GM18507 (cell line): ENCODE measurements at places on chromosomes 5 and 9.

DNA sequence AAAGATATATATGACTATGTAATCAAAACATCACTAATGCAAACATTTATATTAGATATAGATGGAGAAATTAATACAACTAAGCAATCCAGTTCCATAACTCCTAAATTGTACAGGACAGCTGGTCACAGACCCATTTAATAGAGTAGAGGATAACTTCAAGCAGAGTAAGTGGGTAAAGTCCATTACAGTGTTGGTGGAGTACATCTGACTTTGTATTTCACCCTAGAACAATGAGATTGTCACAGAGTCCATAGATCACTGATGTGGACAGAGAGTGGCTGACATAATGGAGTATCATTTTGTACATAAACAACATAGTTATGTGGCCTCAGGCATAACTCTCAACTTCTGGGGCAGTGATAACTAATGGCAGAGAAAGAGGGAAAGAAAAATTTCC lies 267.8 kb upstream of the KLF9 start:
- no peak for DNase-seq

DNA sequence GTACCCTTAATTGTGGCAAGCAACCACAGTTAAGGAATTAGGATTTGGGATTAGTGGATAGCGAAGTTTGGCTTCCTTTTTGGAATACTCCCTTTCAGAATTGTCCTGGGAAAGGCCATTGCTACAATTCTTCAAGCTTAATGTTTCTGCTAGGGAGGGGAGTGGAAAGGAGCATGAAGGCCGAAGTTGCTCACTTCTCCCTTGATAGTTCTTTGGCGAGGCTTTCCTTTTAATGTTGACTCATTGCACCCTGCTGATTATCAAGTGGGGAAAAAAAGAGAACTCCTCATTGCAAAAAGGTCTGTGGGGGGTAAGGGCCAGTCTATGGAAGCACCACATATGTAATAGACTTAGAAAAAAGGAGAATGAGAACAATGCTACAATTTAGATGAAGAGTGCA lies 30.7 kb downstream of the GRIN3A start:
- no peak for DNase-seq

GRCh38 chr9:469672-470551 lies 255.2 kb downstream of the DOCK8 start:
- peak; percentile 81 for DNase-seq

- no peak for DNase-seq
Measured at GRCh38 chr5:109250533-109251329, 159.0 kb downstream of the PJA2 start.

DNA sequence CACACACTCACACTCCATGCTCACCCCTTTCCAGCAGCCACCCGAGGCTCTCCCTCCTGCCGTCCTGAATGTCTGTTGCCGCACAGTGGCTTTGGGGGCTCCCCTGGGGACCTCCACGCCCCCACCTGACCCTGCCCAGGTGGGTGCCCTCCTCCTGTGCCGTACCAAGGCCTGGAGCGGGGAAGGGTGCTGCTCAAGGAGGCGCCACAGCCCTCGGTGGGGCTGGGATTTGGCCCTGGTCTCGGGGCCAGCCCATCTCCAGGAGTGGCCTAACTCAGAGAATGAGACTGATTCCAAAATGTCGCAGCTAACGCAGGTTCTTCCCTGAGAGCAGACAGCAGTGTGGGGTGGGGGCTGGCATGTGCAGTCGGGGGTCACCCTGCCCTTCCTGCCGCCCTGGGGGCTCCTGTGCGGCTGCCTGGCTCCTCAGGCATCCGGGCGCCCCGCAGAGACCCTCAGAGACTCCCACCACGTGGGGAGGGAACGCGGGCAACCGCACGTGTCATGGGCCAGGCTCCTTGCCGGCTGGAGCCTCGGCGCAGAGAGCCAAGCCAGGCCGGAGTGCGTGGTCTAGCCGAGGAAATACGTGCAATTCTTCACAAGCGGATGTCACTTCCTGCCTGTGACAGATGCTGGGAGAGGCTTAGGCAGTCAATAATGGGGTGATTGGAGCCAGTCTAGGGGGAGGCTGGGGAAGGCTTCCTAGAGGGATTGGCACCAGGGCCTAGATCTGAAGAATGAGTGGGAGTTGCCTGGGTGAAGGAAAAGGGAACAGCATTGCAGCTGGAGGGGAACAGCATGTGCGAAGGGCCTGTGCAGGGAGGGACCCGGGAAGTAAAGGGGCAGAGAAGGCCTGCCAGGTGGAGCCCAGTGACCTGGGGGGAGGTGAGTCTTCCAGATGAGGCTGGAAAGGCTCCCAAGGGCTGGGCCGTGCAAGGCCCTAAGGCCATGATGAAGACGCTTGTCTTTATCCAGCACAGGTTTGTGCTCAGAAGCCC lies 44.1 kb downstream of the C9orf50 start:
- no peak for DNase-seq

DNA sequence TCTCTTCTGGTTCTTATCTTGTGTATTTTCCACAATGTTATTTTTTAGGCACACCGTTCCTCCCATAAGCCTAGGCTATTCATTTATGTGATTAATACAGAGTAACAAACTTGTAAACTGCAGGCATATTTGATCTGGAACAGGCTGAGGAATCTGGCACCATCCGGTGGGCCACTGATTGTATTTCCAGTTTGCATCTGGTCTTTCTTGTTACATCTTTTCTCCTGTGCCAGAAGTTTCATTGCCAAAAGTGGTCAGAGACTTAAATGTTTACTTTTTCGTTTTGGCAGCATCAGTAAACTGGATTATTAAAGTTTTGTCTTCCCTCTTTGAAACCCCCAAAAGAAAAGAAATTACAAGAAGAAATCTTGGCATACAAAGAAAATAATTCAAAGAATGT lies 17.9 kb upstream of the ZCCHC7 start:
- DNase-seq, result no peak

- no peak for DNase-seq
Measured at GRCh38 chr9:77488439-77489126, 159.5 kb downstream of the GNA14 start.

DNA sequence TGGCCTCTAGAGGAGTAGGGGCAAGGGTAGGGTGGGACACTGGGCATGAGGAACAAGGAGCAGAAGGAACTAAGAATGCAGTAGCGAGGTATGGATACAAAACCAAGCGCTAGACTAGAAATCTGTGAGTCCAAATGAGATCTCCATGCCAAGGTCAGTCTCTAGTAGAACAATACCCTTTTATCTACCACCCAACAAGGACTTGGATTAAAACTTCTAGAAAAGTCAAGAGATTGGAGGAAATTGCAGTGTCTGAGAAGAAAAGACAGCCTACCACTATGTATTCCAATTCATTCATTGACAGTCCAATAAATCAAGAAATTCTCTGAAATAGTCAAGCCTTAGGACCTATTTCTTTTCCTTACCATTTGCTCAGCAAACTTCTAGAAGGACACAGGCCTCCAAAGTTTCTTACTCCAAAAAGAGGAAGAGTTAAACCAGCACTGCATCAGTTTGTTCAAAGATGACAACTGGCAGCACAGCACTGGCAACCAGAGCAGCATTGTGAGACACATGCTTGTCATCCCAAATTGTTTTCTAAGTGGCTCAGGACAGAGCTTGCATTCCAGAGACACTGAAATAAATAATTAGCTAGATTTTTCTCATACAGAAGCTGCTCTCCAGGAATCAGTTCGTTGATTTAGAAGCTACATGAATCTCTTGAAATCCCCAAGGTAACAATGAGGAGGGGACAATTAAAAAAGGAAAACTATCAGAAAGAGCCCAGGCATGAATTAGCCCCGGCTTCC lies 22.6 kb downstream of the ABCA1 start:
- DNase-seq, result no peak

DNA sequence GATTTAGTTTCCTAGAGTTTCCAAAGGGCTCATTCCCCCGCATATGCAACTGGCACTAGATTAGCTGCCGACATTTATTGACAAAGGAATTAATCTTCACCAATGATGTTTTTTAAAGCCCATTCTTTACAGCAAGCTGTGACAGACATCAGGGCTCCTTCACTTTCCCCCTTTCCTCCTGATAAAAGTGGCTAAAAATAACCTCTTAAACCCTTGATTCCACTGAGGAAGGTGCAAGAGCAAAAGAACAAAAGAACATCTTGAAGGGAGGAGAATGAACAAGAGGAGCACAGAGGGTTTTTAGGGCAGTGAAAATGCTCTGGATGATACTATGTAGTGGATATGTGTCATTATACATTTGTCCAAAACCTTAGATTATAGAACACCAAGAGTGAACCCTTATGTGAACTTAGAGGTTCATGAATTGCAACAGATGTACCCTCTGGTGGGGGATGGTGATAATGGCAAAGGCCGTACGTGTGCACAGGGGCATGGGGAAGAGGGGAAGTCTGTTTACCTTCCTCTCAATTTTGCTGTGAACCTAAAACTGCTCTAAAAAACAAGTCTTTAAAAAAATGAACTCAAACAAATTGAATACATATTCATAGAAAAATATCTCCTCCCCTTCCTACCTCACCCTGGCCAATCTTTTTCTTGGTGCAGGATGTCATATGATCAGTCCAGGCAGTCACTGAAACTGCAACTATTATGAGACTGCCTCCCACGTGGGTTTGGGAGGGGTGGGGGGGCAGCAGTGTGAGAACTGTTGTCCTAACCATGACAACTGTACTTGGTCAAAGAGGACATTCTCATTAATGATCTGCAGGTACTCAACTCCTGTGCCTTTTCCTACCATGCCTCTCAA lies 83.0 kb downstream of the MARCHF3 start:
- DNase-seq, result peak; percentile 20

- no peak for DNase-seq
Measured at GRCh38 chr5:140253985-140254384, 48.9 kb downstream of the PFDN1 start.

- DNase-seq, result no peak
Measured at GRCh38 chr9:95907794-95908193, 32.3 kb downstream of the ERCC6L2 start.

DNA sequence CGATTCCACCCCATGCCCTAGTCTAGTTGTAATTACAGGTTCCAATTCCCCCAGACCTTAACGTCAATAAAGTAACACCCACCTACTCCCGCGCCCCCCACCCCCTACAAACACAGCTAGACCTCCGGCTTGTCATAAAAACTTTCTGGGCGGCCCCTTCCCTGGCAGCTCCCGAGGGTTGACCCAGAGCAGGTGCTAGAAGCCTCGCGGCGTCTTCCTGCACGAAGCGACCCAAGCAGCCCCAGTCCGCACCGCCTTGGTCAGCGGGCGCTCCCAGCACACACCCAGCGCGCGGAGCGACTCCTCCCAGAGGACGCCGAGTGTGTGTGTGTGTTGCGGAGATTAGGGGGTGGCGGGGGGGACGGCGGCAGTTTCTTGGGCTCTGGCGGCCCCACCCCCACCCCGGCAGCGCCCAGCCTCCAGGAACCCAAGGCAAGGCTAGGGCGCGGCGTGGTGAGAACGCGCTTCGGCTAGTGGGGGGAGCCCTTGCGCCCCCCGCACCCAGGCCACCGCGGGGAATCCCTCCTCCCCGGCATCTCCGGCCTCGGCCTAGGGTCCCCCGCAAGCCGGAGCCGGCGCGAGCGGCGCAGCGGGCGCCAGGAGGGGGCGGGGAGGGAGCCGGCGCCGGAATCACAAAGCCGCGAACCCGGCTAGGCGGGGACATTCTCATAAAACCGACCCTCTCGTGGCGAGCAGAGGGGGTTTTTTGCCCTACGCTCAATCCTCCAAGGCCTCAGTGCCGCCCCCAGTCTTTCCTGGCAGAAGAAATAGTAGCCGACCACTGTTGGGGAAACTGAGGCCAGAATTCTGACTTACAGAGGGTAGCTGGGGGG lies 2.2 kb downstream of the PCDH1 start:
- DNase-seq, result no peak
